ENCODE measurements at places on chromosomes 6 and 20.

DNA sequence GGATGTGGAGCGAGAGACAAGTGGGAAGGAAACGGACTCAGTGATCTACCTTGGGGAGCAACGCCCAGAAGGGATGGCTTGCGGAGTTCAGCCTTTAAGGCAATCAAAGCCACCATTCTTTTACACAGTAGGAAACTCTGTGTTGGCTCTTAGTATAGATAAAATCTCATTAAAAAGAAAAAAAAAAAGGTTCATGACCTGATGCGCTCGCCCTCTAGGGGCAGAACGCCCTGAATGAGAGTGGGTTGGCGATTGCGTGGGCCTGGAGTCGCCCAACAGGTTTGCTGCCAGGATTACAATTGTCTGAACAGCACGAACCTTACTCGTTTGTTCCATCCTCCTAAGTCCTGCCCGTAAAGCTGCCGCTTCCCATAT lies 1.2 kb downstream of the TPD52L1 start:
- no peak for DNase-seq

GRCh38 chr6:33772082-33772830 lies 16.7 kb downstream of the LEMD2 start:
- DNase-seq: no peak

DNA sequence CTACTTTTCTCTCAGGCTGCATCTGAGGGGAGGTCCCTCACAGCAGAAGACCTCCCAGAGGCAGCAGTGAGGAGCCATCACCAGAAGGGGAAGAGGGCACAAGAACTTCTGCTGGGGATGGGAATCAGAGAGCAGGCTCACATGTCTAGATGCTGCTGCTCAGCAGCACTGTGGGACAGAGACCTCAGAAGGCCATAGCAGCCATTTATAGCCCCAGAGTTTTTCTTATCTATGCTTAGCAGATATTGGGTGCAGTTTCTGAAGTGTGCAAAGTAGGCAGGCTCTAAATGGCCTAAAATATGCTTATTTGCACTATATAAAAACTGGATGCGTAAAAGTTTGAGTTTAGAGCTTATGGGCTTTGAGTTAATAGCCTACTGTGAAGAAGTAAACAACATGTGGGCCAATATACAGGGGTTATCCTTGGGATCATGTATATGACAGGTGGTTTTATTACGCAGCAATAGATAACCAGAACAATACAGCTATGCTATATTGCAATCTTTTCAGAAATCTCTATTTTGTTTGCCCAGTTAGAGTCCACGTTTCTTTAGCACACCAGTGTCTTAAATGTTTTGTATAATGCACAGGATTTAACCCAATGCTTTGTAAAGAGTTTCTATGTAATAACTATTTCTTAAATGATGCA lies 60.2 kb upstream of the TMEM244 start:
- DNase-seq: no peak

DNA sequence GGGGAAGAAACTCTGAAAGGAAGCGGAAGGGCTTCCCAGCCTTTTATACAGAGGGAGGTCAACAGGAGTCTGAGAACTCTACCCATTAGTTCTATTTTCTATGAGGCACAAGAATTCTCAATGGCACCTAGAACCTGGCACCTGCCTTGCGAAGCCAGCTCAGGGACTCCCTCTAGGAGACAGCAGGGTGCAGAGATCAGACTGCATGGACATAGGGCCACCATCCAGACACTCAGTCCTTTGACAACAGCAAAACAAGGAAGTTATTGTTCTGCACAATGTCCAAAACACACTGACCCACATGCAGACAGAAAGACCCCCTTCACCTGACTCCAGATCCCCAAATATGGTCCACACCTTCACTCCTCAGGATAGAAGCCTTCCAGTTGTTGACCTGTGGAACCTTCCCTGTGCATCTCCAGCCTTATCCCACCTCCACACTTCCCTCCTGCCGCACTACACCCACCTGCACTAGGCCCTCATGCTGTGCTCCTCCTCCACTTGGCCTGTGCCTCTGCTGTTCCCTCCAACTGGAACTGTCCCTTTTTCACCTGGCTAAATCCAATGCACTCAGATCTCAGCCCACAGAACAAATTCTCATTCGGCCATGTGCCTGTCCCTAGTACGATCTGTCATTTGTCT lies 27.8 kb downstream of the ACSS1 start:
- no peak for DNase-seq

- no peak for DNase-seq
Measured at GRCh38 chr6:25192590-25193459, 86.3 kb upstream of the CARMIL1 start.

DNA sequence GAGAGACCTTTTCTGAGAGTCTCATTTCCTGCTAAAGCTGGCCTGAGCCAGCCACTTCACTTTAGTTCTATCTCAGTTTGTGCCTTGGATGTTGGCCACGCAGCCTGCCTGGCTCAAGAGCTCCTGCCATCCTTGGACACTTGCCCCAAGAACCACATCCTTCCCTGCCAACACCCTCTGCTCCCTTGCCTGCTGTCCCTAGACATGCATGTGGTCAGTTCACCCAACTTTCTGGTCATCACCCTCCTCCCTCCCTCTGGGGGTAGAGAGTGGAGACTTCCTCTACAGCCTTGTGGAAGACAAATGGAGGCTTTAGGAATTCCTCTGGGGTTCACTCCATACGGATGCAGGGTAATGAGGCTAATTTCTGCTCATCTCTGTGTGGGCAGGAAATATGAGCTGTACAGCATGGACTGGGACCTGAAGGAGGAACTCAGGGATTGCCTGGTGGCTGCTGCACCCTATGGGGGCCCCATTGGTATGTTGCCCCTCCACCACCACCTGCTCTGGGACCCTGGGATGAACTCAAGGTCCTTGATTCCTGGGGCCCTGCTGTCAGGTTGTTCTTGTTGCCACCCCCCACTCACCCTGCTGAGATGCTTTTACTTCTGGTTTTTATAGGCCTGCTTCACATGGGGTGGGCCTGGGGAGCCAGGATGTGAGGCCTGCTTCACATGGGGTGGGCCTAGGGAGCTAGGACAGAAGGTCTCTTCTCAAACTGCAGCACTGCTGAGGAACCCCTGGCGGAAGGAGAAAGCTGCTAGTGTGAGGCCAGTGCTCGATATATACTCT lies 13.8 kb upstream of the PTPRA start:
- DNase-seq: no peak

DNA sequence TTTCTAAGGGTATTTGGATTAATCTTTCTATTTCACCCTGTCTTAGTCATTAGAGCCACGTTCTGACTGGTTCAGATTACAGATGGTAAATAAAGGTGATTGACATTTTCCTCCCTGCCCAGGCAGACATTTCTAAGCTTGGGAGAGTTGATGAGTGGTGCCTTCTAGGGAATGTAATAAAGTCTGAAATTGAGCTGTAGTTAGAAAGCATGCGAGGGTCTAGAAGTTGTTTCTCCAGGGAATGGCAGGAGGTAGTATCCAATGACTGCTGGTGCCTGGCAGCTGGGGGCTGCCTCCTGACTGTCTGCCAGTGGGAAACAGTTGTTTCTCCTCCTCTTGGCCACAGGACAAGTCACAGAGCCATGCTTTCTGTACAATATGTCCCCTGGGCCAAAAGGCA lies 14.6 kb downstream of the EDN3 start:
- no peak for DNase-seq

- no peak for DNase-seq
Measured at GRCh38 chr6:52126231-52126630, 38.8 kb upstream of the PKHD1 start.

GRCh38 chr6:92550501-92550900 lies 868.9 kb downstream of the EPHA7 start:
- DNase-seq: no peak

DNA sequence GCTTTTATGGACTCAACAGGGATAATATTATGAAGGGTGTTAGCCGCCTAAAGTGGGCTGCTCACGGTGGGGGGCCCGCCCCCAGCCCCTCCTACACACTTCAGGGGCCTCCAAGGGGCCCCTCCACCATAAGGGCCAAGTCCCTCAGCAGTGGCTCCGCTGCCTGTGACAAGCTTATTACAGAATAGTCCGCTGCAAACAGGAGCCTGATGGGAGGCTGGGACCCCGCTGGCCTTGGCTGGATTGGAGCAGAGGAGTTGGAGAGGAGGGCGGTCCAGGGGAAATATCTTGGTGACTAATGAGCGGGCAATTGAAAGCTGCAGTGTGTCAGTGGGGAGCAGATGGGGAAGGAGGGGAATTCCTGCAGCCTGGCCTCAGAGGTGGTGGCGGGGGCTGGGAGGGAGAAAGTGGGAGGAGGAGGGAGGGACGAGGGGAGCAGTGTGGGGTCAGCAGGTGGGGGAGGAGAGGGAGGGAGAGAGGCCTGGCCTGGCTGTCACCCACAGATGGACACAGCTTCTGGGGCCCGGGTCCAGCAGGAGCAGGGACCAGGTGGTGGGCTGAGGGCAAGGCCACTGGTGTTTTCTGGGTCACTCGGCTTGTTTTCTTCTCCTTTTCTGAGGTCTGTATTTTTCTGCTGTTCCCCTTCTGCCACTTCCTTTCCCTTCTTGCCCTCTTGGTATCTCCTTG lies 57.6 kb upstream of the FOXP4 start:
- DNase-seq: no peak

GRCh38 chr20:1949347-1950100 lies 44.3 kb downstream of the PDYN start:
- DNase-seq: no peak

DNA sequence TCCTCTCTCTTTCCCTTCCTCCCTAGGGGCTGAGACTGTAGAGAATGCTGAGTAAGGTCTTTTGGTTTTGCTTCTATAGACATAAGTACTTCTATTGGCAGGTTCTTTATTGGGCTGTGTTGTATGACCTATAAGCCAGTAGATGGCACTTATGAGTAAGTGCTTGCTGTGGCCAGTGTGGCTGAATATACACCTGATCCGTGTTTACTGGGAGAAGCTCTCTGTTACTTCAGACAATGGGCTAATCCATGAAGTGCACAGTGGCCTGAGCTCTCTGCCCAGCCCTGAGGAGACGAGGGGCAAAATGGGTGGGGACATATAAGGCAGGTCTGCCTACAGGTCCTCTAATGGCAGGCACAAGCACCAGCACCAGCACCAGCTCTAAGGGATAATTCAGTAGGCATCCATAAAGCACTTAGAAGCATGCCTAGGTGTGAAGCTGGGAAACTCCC lies 610.3 kb downstream of the RNF144B start:
- DNase-seq: no peak

All from CD14-positive monocyte (primary cell).